ENCODE measurements at places on chromosomes 11 and 22.

- DNase-seq: no peak
These were observed 46.3 kb downstream of the GAB2 start for GRCh38 chr11:78371221-78371891.

DNA sequence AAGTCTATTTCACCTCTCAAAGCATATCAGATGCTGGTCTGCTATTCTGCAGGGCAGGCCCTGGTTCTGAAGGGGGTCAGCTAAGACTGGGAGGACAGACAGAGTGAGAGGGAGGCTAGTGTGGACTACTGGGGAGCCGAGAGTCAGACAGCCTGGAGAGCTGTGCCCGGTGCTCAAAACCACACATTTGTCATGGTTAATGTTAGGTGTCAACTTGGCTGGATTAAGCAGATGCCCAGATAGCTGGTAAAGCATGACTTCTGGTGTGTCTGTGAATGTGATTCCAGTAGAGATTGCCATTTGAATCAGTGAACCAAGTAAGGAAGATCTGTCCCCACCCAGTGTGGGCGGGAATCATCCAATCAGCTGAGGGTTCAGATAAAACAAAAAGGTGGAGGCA, 102.6 kb downstream of the SNX19 start:
- DNase-seq: no peak

- DNase-seq: peak; percentile 69
These were observed 39.4 kb downstream of the CEP57 start for GRCh38 chr11:95829580-95830259.

DNA sequence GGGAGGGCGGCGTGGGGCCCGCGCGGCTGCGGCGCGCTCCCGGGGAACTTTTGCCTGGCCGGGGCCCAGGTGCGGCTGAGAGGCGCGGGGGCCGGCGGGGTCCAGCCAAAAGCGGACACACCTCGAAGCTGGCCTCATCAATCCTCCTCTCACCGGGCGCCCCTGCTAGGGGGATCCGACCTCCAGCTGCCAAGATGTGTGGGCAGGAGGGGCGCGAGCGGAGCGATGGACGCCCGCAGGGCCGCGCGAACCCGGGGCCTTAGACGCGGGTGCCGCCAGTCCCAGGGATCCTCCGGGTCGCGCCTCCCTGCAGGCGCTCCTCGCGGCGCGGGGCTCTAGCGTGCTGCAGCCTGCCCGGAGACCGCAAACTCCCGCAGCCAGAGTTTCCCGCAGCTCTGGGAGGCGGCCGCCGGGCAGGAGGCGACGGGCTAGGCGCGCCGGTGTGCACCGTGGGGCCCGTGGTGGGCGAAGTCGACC, 785 bp downstream of the IGSF9B start:
- DNase-seq: no peak

DNA sequence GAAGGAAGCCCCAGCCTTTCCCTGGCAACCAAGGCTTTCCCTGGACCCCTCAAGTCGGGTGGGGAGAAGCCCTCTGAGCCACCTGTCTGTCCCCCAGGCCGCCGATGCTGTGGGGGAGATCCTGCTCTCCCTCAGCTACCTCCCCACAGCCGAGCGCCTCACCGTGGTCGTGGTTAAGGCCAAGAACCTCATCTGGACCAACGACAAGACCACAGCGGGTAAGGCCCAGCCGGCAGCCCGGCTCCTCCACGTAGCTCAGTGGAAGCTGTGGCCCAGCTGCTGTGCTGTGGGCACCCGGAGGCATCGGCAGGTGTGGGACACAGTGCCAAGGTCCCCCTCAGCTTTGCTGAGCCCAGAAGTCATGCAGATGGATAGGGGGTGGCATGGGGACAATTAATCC, 12.2 kb upstream of the RHOD start:
- no peak for DNase-seq

- DNase-seq: no peak
These were observed 88.1 kb downstream of the MN1 start for GRCh38 chr22:27713461-27713860.

DNA sequence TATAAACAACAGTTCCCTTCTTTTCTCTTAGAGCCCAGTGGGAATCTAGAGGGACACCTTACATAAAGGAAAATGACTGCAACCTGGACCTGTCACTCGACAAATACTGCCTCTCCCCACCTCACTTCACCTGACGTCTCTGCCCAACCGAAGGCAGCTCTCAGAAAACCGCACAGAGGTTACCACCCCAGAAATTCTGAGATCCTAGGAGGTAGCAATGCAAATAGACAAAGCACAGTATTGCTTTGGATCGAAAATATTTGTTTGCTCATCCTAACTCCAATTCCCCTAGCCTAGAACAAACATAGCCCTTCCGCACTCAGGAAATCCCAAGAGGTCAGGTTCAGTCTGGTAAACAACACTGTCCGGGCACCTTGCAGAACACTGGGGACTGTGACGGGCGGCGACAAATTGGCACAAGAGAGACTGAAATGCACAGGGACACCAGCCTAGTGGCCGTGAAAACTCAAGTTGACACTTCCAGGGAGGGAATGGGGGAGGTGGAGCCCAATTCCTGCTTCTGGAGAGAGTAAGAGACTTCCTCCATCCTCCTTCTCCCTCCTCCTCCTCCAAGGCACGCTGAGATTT, 420 bp upstream of the TRIM44 start:
- DNase-seq: no peak

GRCh38 chr11:125068368-125068767, 5.3 kb downstream of the SLC37A2 start:
- DNase-seq: no peak

- DNase-seq: no peak
These were observed 62.8 kb upstream of the BLID start for GRCh38 chr11:122178795-122179194.

GRCh38 chr11:16013649-16014275, 342.6 kb downstream of the SOX6 start:
- no peak for DNase-seq

- no peak for DNase-seq
These were observed 18.2 kb downstream of the CD3E start for GRCh38 chr11:118322721-118323120.

Data from fibroblast of upper back skin (primary cell).